ENCODE measurements at places on chromosomes 13 and 19.
A peak's percentile ranks its signal among the peaks of the same experiment; 100 is the strongest.

DNA sequence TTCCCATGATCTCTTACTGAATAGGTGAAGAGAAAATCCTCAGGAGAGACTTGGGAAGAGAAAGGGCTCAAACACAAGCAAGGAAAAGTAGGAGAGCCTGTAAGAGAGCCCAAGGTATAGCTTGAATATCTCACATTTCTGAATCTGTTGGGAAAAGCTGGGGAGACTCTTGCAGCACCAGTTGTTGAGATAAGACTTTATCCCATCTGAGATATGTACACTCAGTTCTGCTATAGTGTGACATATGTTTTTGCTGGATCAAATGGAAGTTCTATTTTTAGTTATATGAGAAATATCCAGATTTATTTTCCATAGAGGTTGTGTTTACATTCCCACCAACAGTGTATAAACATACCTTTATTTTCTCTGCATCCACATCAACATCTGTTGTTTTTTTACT, 246.1 kb downstream of the NDFIP2 start:
- no peak for DNase-seq

- peak; percentile 66 for DNase-seq
These were observed 4.0 kb upstream of the ZFP36 start for GRCh38 chr19:39402346-39403300.

- DNase-seq, result no peak
These were observed 3.6 kb downstream of the FOXO1 start for GRCh38 chr13:40662866-40663265.

- no peak for DNase-seq
These were observed 33.8 kb downstream of the DHRS12 start for GRCh38 chr13:51770160-51770559.

DNA sequence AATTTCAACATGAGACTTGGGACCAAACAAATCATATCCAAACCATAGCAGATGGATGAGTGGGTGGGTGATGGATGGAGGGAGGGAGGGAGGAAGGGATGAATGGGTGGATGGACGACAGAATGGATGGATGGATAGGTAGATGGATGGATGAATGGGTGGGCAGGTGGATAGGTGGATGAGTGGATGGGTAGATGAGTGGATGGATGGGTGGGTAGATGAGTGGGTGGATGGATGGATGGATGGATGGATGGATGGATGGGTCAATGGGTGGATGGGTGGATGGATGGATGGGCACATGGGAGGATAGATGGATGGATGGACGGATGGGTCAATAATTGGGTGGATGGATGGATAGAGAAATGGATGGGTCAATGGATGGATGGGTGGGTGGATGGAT, 47.9 kb upstream of the ONECUT3 start:
- DNase-seq, result no peak

DNA sequence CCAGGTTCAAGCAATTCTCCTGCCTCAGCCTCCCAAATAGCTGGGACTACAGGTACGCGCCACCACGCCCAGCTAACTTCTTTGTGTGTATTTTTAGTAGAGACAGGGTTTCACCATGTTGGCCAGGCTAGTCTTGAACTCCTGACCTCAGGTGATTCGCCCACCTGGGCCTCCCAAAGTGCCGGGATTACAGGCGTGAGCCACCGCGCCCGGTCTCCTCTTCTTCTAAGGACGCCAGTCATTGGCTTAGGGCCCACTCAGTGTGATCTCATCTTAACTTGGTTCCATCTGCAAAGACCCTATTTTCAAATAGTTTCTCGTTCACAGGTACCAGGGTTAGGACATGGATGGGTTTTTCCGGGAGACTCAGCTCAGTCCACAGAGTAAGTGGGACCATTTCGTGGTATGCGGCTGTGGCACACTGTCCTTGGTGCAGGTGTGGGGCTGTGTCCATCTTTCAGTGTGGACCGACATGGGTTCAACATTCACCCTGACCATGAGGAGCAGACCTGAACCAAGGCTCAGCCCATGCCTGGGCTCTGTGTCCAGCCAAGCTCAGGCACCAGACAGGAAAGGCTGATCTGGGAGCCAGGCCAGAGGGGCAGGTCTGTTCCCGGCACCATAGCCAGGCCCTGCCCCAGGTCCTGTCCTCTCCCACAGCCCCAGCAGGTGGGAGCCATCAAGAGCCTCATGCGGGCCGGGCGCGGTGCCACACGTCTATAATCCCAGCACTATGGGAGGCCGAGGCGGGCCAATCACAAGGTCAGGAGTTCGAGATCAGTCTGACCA, 2.8 kb upstream of the MKNK2 start:
- DNase-seq, result no peak

DNA sequence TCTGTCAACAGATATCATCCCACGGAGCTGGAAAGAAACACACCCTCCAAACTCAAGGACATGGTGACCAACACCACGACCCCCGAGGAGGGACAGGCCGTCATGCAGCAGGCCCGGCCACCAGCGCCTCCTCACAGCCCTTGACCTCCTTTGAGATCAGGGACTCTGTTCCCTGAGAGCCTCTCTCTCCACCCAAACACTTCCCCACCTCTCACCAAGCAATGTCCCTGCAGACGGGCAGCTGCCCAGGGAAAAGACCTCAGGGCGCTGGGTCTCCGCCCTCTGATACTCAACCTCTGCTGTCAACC, 10.0 kb downstream of the SCGB2B2 start:
- DNase-seq, result no peak

DNA sequence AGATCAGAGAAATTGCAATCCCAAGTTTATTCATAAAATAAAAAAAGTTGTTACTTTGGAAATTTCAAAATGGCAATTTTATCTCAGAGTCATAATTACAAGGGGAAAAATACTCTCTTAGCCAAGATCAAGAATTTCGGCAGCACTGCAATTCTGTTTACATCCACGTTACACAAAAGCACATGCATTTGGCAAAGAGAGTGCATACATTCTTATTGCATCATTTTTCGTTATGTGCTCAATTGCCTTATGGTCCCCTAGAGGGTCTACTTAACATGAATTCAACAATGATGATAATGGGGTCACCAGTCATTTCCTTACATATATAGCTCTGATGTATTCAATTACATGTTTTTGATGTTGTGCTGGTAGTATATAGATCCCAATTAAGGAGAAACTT, 498.0 kb downstream of the DIAPH3 start:
- no peak for DNase-seq

DNA sequence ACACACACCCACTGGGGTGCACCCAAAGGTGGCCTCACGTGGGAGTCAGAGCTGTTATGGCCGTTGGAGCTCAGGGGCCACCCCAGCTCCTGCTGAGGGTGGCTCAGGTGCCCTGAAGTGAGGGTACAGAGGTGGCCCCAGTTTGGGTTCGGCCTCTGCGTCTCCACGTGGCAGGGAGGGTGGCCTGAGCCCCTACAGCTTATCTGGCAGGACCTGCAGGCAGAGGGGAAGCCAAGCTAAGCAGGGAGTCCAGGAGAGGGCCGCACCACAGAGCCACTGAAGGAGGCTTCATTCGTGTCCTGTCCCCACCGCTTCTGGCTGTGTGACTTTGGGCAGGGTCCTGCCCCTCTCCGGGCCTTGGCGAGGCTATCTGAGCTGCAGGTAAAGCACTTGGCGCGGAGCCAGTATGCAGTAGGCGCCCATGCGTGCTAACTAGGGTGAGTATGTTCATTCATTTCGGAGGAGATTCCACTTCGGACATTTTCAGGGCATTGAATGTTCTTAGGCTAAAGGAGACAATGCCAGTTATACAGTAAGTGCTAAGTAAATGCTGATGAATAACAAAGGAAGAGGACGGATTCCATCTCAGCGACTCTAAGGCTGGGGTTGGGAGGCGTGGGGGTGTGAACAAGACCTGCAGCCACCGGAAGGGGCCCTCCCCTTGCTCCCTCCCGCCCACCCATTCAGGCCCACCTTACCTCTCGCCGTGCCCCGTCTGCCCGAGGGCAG, 4.9 kb downstream of the REX1BD start:
- no peak for DNase-seq

- DNase-seq, result no peak
These were observed 106.7 kb upstream of the UBAC2 start for GRCh38 chr13:99093997-99094396.

DNA sequence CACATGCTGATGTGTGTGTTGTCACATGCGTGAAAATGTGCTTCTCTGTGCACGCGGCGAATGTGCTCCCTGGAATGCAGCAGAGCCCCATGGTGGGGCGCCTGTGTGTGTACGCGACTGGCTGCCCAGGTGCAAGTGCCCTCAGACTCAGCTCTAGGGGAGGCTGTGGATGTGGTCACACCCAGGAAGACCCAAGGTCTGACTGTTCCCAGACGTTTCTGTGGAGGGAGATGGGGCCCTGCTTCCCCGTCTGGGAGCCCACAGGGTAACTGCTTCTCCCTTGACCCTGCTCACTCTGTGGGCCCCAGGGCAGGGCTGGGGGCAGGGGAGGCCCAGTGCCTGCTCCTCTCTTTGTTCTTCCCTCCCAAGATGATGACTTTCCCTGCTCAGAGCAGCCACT, 7.9 kb upstream of the UQCR11 start:
- no peak for DNase-seq

DNA sequence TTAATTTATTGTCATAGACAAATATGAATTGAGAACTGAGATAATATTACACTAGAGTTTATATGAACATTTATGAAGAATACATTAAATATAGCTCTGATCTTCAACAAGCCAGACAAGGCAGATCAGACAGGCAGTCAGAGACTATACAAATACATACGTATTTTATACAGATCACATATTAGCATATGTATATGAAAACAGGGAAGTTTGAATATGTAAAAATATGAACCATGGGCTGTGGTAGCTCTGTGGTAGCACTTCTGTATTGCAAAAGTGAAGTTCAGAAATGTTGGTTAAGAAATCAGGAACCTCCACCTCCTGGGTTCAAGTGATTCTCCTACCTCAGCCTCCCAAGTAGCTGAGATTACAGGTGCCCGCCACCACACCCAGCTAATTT, 20.7 kb downstream of the GPR180 start:
- no peak for DNase-seq

GRCh38 chr19:17393002-17393401, 994 bp downstream of the CCDC194 start:
- no peak for DNase-seq

DNA sequence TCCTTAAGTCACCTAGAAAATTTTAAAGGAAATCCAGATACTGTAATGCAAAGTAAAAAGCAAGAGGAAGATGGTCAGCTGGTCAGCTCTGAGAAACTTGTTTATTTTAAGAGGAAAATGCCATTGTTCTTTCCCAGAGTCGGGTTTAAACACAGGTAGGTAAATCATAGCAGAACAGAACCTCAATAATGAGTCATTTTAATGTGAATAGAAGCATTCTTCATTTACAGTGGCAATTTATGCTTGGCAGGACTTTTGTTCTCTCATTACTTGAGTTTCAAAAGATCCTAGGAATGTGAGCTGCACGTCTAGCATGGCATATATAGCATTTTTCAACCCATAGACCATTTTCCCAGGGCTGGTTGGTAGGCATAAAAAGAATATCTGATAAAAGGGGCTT, 132.3 kb downstream of the LIG4 start:
- no peak for DNase-seq

- DNase-seq, result no peak
These were observed 1.0 kb upstream of the TYROBP start for GRCh38 chr19:35908973-35909683.

GRCh38 chr13:107379407-107380155, 811.6 kb upstream of the ARGLU1 start:
- DNase-seq, result no peak

- no peak for DNase-seq
These were observed 6.4 kb downstream of the ACTMAP start for GRCh38 chr19:40743926-40744325.

- no peak for DNase-seq
These were observed 1.2 kb upstream of the SLAIN1 start for GRCh38 chr13:77696006-77696878.

DNA sequence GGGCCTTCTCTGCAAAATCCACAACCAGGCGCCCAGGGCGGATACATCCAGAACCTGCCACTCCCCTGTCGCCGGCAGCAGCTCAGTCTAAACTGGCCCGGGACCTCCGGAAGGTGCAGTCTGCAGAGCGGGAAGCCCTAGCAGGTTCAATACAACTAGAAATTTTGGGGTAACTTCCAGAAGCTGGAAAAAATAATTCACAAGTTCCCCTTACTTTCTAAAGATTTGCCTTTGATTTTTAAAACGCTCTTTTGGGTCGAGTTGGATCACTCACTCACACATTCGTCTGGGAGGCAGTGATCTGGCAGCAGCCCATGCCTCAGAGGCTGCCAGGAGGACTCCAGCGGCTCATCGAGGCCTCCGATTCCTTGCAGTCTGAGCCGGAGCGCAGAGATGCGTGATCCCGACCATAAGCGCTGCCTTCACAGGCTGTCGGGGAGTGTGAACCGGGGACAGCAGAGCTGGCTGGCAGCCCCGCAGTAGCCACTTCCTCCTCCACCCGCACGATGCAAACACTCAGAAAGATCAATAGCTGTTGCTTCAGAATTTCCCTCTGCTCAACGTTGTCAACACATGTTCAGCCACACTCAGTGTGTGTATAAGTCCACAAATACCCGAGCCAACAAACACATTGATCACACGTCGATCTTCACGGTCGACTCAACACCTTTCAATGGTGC, 35.6 kb upstream of the ZNF507 start:
- DNase-seq, result no peak

GRCh38 chr13:58369936-58370335, 738.4 kb downstream of the PCDH17 start:
- DNase-seq, result no peak

DNA sequence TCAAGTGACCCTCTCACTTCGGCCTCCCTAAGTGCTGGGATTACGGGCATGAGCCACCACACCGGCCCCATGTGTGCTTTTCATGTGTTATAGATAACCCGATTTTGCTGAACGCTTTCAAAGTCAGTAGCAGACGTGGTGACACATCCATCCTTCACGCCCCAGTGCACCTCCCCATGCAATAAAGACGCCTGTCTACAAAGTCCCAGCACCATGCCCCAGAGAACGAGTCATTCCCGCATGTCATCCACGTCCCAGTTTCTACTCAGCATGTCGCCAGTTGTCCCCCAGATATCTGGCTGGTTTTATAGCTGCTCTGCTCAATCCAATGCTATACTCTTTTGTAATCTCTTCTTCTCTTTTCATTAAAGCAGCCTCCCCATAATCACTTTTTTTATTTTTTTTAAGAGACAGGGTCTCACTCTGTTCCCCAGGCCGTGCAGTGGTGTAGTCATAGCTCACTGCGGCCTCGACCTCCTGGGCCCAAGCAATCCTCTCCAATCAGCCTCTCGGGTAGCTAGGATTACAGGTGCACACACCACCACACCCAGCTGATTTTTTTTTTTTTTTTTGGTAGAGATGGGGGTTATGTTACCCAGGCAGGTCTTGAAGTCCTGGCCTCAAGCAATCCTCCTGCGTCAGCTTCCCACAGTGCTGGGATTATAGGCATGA, 42.5 kb downstream of the DNM2 start:
- DNase-seq, result no peak

DNA sequence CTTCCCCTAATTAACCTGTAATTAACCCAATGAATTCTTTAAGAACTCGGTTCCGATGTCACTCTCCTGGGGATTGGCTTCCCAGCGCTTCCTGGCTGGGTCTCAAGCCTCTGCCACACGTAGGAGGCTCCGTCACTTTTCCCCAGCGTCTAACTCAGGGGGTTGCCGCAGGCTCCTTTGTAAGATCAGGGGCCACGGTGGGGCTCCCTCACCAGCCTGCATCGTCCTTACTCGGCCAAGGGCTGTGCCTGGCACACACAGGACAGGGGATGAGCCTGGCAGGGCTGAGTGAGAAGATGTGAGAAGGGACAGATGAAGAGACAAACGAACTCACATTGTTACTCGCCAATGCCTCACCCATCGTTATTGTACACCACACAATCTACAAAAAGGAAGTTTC, 20.9 kb upstream of the ATP11A start:
- DNase-seq, result no peak

Data from stimulated activated CD8-positive, alpha-beta memory T cell treated with anti-CD3 and anti-CD28 coated beads, Interleukin-7, amount 100 ng/mL, for 48 hours (primary cell).